ENCODE measurements at places on chromosomes 3 and 15.

- DNase-seq = no peak
Observed at GRCh38 chr15:53522991-53523390, 236.5 kb downstream of the WDR72 start.

- no peak for DNase-seq
Observed at GRCh38 chr3:29754346-29754745, 473.5 kb downstream of the RBMS3 start.

DNA sequence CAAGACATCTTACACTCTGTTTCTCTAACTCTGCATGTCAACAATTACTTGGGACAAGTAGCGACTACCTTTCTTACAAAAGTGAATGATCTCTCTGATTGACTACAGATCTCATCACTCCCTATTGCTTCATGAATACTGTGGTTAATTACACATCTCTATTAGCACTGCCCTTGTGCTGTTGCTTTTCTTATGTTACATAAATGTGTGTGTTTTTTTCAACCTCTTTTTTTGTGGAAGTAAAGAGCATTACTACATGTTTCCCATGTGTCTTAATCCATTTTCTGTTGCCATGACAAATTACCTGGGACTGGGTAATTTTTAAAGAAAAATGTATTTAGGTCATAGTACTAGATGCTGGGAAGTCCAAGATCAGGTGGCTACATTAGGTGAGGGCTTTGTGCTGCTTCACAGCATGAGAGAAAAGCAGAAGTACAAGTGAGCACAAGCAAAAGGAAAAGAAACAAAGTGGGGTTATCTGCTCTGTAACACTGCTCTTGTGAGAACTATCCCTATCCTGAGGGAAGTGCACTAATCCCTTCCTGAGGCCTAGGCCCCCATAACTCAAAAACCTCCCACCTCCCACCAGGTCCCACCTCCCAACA lies 298.2 kb upstream of the SATB1 start:
- DNase-seq = no peak

DNA sequence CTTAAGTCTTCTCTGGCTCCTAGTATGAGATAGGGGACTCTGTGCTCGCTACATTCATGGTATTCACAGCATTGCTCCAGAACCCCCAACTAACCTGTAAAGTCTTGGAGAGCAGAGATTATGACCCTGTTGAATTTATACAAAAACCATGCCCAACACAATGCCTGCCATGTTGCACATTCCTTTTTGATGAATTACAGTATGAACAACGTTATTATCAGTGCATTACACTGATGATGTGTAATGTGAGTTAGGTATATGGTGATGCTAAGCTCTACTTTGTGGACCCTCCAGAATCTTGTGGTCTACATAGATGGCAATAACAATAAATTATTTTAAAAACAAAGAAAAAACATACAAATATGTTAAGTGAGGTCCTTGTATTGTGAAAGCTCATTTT lies 64.3 kb downstream of the EOMES start:
- DNase-seq = no peak

- DNase-seq = no peak
Observed at GRCh38 chr15:37070686-37071085, 29.7 kb downstream of the MEIS2 start.

DNA sequence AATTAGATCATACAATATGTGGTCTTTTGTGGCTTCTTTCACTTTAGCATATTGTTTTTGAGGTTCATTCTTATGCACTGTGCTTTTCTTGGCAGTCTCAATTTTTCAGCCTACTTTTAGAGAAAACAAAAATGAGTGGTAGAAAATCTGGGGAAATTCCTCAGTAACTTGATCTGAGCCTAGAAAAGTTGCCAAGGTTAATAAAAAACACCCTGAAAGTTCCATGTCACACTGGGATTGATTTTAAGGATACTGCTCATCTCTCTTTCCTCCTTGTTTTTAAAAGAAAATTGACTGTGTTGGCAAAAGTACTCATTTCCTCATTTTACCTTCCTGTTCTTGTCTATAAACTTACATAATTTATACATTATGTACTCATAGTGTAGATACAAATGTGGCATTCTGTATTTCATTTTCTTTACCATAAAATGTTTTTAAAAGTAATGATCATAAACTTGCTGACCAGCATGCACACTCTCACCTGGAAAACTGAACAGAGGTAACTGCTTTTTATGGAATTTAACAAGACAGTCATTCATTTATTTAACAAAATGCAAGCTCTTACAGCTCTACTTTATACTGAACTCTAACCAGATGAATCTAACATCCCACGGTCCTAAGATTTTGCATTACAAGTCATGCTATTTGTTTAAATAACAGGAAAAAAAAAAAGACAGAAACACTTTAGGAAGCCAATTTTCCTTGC lies 28.6 kb upstream of the SH3BP5 start:
- no peak for DNase-seq

DNA sequence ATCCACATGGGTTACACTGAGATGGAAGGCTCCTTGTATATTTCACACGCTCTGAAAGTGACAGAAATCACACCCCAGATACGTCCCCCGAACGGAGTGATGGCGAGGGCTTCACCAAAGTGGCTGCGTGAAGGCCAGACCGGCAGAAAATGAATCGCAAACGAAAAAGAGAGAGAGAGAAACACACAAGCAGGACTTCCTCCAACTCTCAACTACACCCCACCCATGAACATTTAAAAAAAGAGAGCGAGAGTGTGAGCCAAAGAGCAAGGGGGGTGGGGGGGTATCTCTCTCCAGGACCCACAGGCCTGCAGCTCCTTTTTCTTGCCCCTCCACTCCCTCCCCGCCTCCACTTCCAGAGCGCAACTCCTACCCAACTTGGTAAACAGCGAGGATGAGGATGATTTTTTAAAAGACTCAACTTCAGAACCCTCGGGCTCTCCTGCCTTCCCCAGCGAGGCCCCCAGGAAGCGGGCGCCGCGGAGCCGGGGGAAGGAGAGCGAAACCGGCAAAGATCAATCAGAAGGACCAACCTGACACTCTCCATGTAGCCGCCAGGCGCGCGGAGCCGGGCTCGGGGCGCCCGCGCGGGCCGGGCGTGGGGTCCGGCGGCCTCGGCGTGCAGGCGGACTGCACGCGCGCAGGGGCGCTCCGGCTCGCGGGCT lies 519.1 kb downstream of the FOXP1 start:
- peak; percentile 65 for DNase-seq

GRCh38 chr3:143529018-143529478 lies 319.2 kb downstream of the SLC9A9 start:
- DNase-seq = no peak

- no peak for DNase-seq
Observed at GRCh38 chr3:141471160-141471559, 15.7 kb upstream of the RASA2 start.

DNA sequence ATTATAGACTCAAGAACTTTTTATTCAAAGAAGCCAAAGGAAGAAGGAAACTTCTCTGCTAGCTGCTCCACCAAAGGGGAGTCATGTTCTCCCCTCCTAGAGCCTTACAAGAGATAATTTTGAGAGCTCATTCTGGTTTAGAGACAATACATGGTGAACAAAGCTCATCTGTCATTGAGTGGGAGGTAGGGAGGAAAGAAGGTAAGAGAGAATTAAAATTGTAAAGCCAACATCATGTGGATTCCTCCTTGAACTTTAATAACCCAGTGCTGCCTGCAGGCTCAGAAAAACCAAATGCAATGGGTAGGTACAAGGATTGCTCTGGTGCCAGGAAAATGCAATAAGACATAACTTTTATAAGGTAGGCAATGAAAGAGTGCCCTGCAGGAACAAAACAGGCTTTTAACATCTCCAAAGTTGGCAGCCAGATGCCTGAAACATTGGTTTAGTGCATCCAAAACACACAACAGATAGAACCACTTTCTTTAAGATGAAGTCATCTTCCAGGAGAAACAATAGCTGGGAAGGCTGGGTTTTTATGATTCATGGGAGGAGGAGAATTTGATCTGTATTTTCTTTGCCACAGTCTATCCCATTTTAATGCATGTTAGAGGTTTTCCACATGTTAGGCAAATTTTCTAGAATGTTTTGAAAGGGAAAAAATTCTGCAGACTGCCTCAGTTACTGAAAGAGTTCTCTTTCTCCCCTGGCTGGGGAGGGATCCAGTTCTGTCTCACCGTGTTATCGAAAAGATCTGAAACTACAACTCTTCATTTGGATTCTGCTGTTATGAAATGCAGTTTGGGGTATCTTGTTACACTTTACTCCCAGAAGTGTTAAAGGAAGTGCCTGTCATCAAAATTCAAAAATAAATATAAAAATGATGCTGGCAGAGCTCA lies 11.3 kb upstream of the ARHGEF3 start:
- no peak for DNase-seq

- no peak for DNase-seq
Observed at GRCh38 chr3:146542978-146543377, 1.4 kb downstream of the PLSCR1 start.

GRCh38 chr15:98139337-98139736 lies 178.8 kb downstream of the ARRDC4 start:
- DNase-seq = no peak

DNA sequence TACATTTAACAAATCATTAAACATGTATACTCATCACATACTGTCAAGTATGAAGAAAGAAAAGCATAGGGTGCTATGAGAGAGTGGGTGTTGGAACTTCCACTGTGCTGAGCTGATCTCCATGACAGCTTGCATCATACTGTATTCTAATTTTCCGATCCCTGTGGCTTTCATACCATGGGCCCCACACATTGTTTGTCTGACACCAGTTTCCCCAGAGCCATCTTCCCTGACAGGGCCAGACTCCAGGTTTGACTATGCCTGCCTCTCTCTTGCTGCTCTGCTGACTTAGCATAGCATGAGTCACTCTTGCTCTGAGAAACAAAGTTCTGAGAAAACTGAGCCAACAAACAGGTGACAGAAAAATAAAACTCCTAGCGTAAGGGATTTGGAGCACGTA lies 37.0 kb upstream of the CASR start:
- DNase-seq = peak; percentile 90

- DNase-seq = no peak
Observed at GRCh38 chr3:105365391-105366325, 1.1 kb upstream of the ALCAM start.

- DNase-seq = no peak
Observed at GRCh38 chr15:63051156-63052066, 8.9 kb downstream of the TPM1 start.

GRCh38 chr3:14307656-14308302 lies 94.6 kb upstream of the SLC6A6 start:
- DNase-seq = no peak

DNA sequence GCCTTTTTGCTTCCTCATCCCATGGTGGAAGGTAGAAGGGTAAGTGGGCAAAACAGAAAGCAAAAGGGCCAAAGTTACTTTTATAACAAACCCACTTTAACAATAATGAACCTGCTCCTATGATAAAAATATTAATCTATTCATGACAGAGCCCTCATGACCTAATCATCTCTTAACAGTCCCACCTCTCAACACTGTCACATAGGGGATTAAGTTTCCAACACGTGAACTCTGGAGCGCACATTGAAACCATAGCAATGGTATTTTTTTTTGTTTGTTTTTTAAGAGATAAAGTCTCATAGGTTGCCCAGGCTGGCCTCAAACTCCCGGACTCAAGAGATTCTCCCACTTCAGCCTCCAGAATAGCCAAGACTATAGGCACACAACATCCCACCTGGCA lies 30.7 kb downstream of the KATNBL1 start:
- DNase-seq = no peak

GRCh38 chr3:117252208-117252607 lies 542.6 kb downstream of the TUSC7 start:
- DNase-seq = no peak

GRCh38 chr15:70258369-70259027 lies 160.8 kb upstream of the TLE3 start:
- DNase-seq = peak; percentile 88

- no peak for DNase-seq
Observed at GRCh38 chr3:126956866-126957650, 25.9 kb upstream of the PLXNA1 start.

GRCh38 chr3:193960487-193961274 lies 175.3 kb upstream of the HES1 start:
- no peak for DNase-seq

DNA sequence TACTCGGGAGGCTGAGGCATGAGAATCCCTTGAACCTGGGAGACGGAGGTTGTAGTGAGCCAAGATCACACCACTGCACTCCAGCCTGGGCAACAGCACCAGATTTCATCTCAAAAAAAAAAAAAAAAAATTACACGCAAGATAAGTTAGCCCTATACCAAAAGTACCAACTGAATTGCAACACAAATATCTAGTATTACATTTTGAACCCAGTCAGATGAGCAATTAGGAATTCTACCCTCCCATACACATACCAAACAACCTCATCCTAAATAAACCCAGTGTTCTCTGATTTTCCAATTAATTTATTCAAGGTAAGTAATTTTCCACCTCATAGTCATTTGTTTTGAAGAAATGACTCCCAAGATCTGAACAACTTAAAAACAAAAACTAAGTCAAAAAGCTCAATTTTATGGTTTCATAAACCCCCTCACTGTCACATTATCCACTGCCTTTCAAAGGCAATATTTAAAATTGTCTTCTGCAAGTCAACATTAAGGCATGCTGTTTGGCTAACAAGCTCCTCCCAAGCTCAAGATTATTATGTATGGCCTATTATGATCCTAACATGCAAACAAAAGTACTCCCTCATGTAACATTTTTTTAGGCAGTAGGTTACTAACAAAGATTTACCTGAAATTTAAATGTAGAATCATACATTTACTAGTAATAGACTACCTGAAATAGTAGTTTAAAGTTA lies 4.5 kb downstream of the RAF1 start:
- DNase-seq = no peak

DNA sequence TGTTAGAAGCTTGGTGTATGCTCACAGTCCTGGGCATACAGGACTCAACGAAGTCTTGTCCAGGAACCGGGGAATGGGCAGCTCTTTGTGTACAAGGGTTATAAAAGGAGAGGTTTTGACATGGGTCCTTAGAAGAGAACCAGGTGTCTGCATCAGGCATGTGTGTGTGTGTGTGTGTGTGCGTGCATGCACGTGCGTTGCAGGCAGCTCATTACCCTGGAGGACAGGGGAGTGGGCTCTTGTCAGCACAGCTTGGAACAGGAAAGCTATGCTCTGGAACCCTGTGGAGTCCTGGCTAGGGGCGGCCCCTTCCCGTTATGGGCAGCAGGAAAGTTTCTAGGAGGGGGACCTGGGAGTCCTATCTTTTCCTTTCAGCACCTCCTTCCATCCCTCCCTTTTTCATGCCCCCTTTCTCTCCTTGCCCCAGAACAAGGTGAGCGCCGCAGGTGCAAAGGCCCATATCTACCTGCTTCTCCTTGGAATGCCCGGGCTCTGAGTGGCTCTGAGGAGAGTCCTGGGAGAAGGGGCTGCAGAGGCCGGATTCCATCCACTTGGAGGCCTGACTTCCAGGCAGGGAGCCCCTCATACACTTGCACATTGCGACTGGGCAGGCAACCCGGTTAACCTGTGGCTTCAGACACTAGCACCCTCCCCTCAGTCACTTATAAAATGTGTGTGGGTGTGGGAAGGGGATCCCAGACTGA lies 33.9 kb upstream of the LCTL start:
- DNase-seq = no peak

- no peak for DNase-seq
Observed at GRCh38 chr15:63059573-63060216, 17.1 kb downstream of the TPM1 start.

DNA sequence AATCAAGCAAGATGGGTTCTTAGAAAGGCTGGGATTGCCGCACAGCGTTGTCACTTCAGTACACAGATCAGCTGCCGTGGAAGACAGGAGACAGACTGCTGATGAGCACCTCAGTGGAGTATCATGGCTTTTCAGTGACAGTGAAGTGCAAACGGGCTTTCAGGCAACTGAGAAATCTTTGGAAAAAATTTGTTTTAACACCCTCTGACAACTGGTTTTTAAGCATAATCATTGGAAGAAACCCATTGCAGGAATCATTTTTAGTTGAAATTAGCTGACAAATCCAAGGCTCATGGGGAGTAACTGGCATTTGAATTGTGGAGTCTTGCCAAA lies 418.8 kb downstream of the OTOL1 start:
- no peak for DNase-seq

- no peak for DNase-seq
Observed at GRCh38 chr3:64650715-64651114, 37.1 kb downstream of the ADAMTS9 start.
